ENCODE measurements at places on chromosomes 6 and 20.

DNA sequence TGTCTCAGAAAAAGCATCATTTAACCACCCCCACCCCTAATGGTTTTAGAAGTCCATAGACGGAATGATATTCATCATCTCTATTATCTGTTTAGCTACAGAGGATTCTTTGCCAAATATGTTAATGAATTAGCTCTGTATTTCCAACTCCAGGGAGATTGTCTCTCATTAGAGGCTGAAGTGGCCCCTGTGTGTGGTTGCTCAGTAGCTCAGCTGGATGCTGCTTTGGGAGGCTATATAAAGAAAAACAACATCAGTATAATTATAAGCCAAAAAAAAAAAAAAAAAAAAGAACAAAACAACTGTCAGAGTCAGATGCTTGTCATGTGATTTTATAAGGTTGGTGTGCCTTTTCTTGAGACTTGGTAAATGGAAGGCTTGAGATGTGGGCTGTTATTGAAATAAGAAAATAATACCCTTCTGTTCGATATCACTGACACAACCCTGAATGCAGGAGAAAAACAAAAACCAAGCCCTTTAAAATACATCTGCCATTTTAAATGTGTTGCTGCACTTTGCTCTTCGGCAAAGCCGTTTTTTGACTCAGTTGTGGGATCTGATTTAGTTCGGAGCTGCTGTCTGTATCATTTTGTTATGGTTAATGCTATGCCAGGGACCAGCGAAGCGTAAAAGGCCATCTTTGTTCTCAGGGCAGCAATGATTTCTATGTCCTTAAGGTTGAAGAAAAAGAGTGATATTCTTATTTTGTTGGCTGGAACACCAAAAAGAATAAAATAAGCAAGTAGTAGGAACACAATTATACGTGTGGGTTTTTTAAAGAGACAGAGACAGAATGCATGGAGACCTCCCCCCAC, 422.6 kb downstream of the QKI start:
- DNase-seq: no peak

GRCh38 chr6:4088704-4089103, 9.8 kb upstream of the FAM217A start:
- no peak for DNase-seq

DNA sequence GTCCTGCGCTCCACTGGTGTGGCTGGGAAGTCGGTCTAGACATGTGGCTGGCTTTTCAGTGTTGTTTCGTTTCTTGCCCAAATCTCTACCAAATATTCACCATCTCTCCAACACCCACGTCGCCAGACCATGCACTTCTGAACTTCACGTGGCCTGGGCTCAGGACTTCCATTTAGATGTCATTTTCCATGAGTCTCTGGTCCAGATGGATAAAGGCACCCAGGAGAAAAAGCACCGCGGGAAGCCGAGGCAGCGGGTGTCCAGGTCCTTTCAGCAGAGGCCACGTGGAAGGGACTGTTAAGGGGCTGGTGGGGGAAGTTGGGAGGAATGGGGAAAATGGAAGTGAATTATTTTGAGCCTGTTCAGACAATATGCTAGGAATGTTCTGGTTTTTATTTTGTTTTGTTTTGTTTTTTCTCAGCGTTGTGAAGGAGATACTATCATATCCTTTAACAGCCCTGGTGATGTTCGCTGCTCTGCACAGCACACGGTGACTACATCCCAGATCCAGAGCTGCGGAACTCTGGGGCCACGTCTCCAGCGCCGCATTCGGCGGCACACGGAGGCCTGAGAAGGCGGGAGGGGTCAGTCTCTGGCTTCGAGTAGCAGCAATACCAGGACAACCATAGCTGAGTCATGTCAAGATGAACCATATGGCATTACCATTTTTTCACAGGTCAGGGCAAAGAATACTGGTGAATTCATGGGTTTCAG, 230.3 kb downstream of the THBS2 start:
- no peak for DNase-seq

GRCh38 chr20:37344506-37345338, 1.2 kb upstream of the SRC start:
- DNase-seq: no peak

- DNase-seq: peak; percentile 82
Measured at GRCh38 chr6:112253841-112254816, at the start of gene LAMA4. Gene LAMA4, minus strand, starts transcription at chr6:112254567. Its CDS starts 417 bp downstream, at chr6:112254150.

Data from femur (tissue), 1 donor.